ENCODE measurements at places on chromosomes 3 and 15.

DNA sequence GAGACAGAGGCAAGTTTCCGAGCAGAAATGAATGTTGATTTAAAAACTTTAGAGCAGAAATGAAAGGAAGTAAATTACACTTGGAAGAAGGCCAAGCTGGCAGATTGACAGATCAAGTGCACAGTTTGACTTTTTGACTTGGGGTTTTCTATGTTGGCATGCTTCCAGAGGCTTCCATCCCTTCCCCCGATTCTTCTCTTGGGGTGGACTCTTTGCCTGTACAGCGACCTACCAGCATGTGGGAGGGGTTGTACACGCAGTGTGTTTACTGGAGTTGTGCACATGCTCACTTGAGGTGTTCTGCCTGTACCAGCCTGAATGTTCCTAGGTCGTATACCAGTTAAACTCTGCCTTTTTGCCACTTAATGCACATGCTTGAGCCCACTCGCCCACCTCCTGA is 701.5 kb upstream of the GBE1 start:
- DNase-seq: no peak

GRCh38 chr15:43516801-43517353 is 531 bp upstream of the MAP1A start:
- DNase-seq: no peak

DNA sequence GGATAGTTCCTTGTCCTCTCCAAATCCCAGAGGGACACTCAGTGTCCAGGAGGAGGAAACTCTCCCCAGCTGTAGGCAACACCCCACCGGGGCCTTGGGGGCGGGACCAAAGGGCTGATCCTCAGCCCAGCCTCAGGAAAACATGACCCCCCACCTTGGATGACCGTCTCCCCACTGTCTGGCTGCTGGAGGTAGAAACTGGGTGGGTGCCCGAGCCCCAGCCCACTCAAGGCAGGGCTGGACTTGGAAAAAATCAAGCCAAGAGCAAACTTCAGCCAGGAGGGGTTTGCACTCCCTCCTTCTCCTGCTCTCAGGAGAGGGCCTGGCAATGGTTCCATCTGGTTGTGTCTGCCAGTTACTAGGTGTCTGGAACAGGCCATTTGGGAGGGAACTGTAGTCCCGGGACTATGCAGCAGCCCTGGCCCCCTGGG is 3.6 kb upstream of the RASL12 start:
- no peak for DNase-seq

DNA sequence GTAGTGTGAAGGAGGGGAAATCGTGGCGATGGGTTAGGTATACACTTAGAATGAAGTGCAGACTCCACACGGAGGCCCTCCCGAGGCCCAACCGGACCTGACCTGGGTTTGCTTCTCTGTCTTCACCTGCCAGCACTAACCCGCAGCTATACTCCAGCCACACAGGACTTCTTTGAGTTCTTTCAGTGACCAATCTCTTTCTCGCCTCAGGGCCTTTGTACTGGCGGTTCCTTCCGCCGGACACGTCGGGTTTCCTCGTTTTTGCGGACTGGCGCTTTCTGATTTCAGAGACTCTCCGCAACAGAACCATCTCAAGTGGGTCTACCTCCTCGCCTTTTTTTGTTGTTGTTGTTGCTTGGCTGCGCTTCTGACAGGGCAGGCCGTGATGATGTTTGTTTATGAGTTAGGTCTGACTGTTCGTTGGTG is at the start of gene NEIL1:
TSS of gene NEIL1 (plus strand) at position 244 of the 426 bp plus-strand sequence. CDS start 1,867 bp downstream, outside the sequence.
- no peak for DNase-seq

DNA sequence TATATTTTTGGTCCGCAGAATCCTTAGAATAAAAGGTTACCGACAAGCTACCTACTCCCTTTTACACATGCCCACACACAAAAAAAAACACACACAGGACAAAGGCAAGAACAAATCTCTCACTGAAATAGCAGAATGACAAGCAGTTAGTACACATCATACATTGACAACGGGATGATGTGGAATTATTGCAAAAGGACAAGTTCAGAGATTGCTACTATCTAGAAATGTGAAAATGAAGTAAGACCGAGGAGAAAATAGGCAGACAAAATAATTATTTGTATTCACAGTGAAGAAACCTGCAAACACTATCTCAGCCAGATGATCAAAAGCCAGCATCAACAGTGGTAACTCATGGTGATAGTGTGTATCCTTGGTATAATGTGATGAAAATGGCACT is 112.2 kb upstream of the C3orf80 start:
- no peak for DNase-seq

DNA sequence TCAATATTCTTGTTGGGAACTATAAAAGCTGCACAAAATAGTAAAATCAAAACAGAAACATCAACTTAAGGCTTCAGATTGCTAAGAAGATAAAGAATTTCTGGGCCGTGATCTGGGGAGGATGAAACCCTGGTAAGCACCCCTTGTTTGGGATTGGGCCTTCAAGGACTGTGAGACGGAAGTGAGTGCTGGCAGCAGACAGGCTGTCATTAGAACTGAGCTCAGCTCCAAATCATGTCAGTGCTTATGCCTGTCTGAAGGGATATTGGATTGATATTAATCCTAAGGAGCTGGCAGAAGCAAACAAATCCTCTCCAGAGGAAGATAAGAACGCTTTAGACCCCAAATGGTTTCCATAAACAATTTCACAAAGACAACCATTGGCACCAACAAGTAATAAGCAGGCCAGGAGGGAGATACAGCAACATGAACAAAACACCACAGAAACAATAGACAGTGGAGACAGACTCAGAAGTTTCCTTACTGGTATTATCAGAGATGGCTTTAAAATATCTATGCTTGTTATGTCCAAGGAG is 72.6 kb upstream of the CTXND1 start:
- DNase-seq: no peak

GRCh38 chr3:56383092-56383491 is 85.2 kb downstream of the ERC2 start:
- DNase-seq: no peak

DNA sequence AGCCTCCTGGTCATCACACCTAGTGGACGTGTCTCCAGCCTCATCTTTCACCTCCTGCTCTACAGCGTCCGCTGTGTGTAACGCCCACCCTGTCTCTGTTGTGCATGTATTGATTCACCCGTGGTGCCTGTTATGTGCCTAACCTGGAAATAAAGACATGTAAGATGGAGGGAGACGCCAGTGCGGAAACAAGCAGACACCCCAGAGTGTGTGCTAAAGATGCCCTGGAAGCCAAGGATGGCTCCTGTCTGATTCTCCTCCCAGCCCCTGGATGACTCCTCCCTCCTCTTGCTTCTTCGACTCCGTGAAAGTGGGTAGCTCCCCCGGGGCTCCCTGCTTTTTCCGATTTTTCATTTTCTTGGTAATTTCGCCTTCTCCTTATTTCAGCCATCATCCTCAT is 241.8 kb downstream of the ADAMTS17 start:
- DNase-seq: no peak

- no peak for DNase-seq
These were observed 94.1 kb downstream of the PYDC2 start for GRCh38 chr3:191555037-191555436.

DNA sequence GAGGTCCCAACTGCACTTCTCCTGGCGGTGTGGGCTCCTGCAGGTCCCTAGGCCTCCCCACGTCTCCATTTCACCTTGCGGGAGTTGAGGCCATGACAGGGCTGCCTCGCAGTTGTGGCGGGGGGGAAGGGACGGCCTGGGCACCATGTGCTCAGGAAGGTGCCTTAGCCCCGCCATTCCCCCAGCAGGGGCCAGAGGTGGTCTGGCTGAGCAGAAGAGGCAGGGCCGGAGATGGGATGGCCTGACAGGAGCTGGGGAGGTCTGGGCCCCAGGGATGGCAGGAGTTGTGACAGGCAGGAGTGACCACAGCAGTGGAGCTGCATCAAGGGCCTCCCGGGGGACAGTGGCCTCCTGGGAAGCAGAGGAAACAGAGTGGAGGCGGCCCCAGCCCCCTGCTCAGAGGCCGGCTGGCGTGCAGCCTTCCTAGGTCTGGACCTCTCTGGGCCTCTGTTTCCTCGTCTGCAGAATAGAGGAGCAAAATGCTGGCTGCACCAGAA is 18.7 kb upstream of the KLF15 start:
- no peak for DNase-seq

DNA sequence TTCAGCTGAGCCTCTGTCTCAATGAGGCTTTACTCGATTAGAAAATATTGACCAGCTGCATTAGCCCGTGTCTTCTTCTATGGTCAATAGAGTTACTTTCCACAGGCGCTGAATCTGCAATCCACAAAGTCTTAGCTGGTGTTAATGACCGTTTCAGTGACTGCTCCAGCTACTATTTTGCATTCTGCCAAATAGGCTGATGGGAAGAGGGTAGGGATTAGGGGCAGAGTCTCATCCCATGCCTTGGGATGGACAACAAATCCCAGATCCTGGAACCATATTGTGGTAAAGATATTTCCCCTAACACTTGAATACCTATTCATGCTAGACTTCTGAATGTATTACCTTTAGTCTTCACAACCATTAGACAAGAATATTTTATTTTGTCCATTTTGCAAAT is 29.5 kb upstream of the MAGI1 start:
- no peak for DNase-seq

DNA sequence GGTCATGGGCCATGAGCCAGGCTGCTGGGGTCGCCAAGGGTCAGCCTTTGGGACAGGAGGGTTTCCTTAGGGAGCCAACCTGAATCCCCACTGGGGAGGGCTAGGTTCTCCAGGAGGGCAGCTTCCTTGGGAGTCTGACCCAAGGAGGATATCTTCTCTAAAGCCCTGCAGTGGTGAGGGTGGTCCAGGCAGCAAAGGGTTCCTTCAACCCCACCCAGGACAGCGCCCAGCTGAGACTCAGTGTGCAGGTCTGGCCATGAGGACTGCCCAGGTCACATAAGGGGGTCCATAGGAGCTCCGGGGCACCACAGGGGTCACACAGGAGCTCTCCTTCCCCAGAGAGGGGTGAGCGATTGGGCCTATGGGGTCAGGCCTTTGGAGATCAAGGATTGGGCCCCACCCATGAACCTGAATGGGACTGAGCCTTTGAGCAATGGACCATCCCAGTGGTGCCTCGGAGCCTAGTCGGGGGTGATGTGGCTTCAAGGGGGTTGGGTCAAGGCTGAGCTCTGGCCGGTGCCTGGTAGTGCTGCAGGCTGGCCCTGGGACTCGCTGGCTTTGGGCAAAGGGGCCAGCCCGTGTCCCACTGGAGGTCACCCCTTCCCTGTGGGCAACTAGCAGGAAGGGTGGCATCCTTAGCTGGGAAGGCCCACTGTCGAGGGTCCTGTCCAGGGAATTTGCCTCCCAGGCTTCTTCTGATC is 216.5 kb downstream of the SNRPN start:
- DNase-seq: no peak

GRCh38 chr3:182436547-182436946 is 356.8 kb upstream of the ATP11B start:
- no peak for DNase-seq

DNA sequence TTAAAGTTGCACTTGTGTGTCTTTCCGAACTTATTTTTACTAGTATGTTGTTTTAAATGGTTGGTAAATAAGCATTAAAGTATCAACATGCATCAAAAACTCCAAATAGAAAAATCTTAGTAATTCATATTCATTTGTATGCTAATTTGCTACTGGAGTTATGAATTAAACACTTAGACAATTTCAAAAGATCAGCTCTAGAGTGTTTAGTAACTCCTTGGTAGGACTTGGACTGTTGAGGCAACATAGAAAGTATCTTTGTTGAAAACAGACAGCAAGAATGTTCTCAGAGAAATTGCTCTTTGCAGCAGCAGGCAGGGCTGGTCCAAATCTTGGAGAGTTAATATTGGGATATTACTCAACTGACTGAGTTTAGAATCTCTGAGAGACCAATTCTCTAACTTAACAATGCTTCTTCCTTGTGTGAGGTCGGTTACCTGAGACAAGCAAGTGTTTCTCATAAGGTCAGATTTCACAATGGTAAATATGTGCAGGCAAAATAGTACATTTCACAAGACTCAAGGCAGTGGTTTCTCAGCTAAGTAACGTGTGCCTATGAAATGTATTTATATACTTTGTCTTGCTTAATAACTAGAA is 147.8 kb upstream of the IL12A start:
- DNase-seq: no peak

DNA sequence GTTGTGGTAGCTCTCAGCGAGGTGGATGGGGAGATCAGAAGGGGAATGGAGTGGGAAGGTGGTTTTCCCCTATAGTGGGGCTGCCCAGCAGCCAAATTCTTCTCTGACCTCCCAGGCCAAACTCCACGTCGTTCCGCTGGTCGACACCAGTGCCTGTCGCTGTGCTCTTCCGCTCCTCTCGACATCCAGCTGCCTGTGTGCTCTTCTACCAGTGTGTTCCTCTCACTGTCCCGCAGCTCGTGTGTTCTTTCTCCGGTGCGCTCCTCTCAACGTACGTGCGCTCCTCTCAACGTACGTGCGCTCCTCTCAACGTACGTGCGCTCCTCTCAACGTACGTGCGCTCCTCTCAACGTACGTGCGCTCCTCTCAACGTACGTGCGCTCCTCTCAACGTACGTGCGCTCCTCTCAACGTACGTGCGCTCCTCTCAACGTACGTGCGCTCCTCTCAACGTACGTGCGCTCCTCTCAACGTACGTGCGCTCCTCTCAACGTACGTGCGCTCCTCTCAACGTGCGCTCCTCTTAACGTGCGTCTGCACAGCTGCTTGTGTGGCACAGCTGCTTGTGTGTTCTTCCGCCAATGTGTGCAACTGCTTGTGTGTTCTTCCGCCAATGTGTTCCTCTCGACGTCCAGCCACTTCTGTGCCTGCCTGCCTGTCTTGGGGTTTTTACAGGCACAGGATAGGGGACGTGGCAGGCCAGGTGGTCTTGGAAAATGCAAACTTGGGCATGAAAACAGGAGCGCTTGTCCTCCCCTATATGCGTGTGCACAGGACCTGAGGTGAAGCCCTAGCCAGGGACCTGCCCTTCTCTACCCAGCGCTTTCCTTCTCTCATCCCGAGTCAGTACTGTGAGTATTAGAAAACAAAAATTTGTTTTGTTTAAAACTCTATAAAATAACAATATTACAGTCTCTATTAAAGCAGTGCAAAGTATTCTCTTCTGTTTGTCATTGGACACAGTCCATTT is 991.1 kb downstream of the GBE1 start:
- DNase-seq: no peak

DNA sequence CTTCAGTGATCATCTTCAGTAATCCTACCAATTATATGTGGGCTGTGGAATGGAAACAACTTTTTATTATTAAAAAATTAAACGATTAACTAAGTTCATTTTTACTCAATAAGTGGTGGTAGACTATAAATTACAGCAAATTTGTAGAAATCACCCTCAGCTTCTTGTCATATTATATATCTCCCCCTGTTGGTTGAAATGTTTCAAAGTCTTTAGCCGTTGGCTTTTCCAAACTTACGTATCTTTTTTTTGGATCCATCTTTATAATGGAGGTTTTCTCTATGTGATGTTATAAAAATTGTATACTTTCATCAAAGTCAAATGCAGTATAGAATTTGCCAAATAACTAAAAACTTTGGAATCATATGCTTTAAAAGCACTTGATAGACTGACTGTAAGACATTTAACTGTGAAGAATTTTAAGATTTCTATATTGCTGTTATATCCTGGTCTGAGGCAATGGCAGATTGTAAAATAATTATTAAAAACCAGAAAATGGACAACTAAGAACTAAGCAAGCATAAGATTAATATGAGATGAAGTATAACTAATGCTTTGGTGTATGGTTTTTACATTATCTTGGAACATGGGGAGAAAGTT is 44.7 kb downstream of the ATP11B start:
- DNase-seq: no peak

Measured in activated naive CD8-positive, alpha-beta T cell treated with anti-CD3 and anti-CD28 coated beads, Interleukin-2, amount 50 U/mL, for 16 hours (primary cell).